Panc1 (cell line): ENCODE measurements at places on chromosomes 2 and 18. TPM values are rescaled to one million over a fixed set of nuclear protein-coding genes. Genes with fewer than 3 reads are reported as not detected.

Gene KIF1A
- 132 TPM for total RNA-seq

Gene IL36A
- total RNA-seq = not detected

Gene CCDC102B
- 0.92 TPM for total RNA-seq

Gene IGFBP2
- total RNA-seq = 54.8 TPM

Gene GULP1
- total RNA-seq = 51.5 TPM

Gene TGFA
- 1.7 TPM for total RNA-seq

Gene AQP12A
- total RNA-seq = not detected

Gene REG1B
- total RNA-seq = 2.0 TPM

Gene FZD7
- total RNA-seq = 38.1 TPM

Gene SERPINB10
- total RNA-seq = not detected

Gene HS6ST1
- total RNA-seq = 22.0 TPM

- peaks cover 19% of the 10 kb centered on the region; the same call in 1 of the 2 replicates for H3K36me3 ChIP-seq
- DNase-seq = no peak
- no peak overlapping the region for H3K4me3 ChIP-seq
- no peak overlapping the region for H3K27ac ChIP-seq
- H3K4me1 ChIP-seq = no peaks in the 10 kb centered on the region
- no peaks in the 10 kb centered on the region for H3K27me3 ChIP-seq
Observed at GRCh38 chr2:99424371-99424770, 65.4 kb downstream of the REV1 start.

GRCh38 chr2:219598308-219599078 lies 836 bp downstream of the STK11IP start:
- H3K36me3 ChIP-seq = peaks cover 4% of the 10 kb centered on the region
- peak overlapping the region; percentile 99 for H3K27ac ChIP-seq
- H3K4me3 ChIP-seq = peak overlapping the region; percentile 78
- DNase-seq = no peak
- no peaks in the 10 kb centered on the region for H3K27me3 ChIP-seq

DNA sequence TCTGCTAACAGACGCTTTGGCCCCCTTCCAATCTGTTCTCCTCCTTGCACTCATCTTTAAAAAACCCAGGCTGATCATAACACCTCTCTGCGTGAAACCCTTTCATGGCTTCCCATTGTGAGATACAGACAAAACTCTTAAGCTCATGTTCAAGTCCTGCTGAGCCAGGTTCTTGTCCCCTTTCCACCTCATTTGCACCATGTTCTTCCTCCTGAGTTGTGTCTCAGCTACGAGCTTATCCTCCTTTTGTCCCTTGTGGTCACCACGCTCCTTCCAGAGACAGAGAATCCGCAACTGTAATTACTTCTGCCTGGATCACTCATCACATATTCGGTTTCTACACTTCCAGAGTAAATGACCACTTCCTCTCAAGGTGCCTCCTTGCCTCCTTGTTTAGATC lies 238.8 kb downstream of the ACTR3 start:
- DNase-seq = no peak
- no peak overlapping the region for H3K4me3 ChIP-seq
- H3K27me3 ChIP-seq = no peaks in the 10 kb centered on the region
- H3K36me3 ChIP-seq = no peaks in the 10 kb centered on the region
- H3K4me1 ChIP-seq = no peaks in the 10 kb centered on the region

- DNase-seq = no peak
- no peaks in the 10 kb centered on the region for H3K27me3 ChIP-seq
- H3K36me3 ChIP-seq = peaks cover 5% of the 10 kb centered on the region; the same call in 1 of the 2 replicates
- peaks cover 94% of the 10 kb centered on the region for H3K4me1 ChIP-seq
- peak overlapping the region; percentile 100 for H3K27ac ChIP-seq
Observed at GRCh38 chr2:101119431-101119830, 31.8 kb downstream of the TBC1D8 start.

DNA sequence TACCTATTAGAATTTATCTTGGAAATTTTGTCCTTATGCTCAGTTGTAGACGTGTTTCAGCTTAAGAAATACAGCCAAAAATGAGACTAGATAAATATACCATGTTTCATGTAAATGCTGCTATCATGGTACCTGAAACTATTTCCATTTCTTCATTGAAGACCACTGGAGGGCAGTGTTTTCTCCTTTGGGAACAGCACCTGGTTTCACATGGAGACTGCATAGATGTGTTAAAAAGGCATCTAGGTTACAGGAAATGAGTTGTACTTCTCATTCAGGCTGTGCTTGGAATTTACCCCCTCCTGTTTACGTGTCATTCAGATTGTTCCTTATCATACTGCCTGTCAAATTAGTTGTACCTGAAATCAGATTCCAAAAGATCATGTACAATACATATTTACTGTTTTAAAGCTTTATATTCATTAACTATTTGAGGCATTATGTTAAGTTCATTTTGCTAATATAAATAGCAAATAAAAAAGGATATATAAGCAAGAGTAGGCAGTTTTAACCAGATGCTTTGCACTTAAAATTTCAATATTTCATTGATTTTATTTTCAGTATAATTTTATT lies 57.3 kb upstream of the PSMD14 start:
- H3K27ac ChIP-seq = no peak overlapping the region

DNA sequence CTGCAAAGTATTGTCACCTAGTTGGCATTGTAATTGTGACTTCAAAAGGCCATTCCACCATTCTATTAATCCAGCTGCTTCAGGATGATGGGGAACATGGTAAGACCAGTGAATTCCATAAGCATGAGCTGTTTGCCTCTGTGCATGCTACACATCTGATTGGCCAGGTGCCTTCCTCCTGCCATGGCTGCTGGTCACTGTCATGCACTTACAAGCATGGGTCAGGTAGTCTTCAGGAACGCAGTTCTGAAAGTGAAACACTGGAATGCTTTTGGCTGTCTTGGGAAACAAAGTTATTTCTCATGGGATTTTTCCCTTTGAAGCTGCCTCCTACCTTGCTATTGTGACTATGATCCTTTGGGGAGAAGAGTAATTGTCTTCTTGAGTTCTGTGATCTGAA lies 267.6 kb downstream of the GBX2 start:
- no peak overlapping the region for H3K4me3 ChIP-seq
- DNase-seq = no peak
- H3K27ac ChIP-seq = no peak overlapping the region
- H3K27me3 ChIP-seq = no peaks in the 10 kb centered on the region

- H3K4me1 ChIP-seq = no peaks in the 10 kb centered on the region; the same call in 1 of the 2 replicates
- no peak overlapping the region for H3K4me3 ChIP-seq
- DNase-seq = no peak
- no peaks in the 10 kb centered on the region for H3K27me3 ChIP-seq
- no peak overlapping the region for H3K27ac ChIP-seq
- no peaks in the 10 kb centered on the region for H3K36me3 ChIP-seq
Observed at GRCh38 chr2:177190941-177191340, 21.7 kb upstream of the HNRNPA3 start.

DNA sequence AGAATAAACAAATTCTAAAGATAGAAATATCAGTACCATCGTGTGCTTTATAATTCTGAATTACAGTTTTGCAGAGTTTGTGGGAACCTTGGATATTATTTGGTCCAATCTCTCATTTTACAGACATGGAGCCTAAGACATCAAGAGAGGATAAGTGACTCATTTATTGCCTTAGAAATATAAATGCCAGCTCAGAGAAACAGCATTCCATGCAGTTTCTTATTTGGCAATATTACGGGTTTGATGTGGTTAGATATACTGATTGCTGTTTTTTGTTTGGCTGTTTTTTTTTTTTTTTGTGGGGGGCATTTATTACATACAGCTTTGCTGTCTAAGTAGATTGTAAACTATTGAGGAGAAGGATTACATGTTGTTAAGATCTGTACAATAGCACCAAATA lies 1241.1 kb upstream of the LRRTM1 start:
- no peak overlapping the region for H3K4me3 ChIP-seq
- no peak overlapping the region for H3K27ac ChIP-seq
- H3K36me3 ChIP-seq = no peaks in the 10 kb centered on the region
- H3K27me3 ChIP-seq = no peaks in the 10 kb centered on the region

GRCh38 chr18:27198036-27198435 lies 12.9 kb upstream of the CHST9 start:
- no peaks in the 10 kb centered on the region for H3K36me3 ChIP-seq
- no peak for DNase-seq
- H3K4me1 ChIP-seq = no peaks in the 10 kb centered on the region

GRCh38 chr2:166494140-166494624 lies at the start of gene SCN7A:
Gene SCN7A (minus strand): TSS chr2:166494249. CDS start chr2:166477696, 16,553 bp downstream.
- H3K27ac ChIP-seq = no peak within 1 kb of the TSS
- no peaks in the 10 kb centered on the region for H3K36me3 ChIP-seq
- no peaks in the 10 kb centered on the region for H3K4me1 ChIP-seq
- H3K4me3 ChIP-seq = no peak within 1 kb of the TSS
- DNase-seq = no peak

DNA sequence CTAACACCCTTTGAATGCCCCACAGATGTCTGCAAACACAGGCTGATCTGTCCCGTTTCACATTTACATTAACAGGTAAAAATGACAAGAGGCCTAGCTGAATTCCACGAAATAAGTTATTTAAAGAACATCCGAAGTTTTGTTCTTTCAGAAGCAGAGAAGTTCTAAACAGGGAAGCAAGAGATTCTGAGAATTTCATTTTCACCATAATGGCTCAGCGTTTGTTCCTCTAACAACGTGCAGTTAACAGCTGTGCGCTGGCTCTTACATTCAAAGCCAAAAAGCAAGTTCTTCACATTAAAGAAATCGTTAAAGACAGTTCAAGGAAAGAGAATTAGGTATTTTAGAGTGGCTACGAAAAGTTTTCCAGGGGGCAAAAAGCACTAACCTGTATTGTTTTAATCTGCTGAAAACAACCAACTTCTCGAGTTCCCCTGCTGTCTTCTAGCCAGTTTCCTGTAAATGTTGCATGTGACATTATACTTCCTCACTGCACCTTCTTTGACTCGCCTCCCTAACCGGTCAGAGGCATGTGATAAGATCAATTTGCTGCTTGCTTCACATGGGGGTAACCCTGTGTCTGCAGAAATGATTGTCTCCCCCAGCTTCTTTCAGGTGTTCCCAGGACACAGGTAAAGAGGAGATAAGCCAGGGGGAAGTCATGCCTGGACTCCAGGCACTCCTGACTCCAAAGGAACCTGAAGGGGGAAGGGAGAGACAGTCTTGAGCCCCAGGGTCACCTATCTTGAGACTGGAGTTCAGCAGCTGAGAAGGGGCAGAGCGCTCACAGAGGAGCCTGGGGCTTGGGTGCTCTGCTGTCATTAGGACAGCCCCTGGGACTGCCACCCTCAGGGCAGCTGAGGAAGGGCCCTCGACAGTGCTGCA lies 36.8 kb upstream of the WIPF1 start:
- DNase-seq = no peak
- no peaks in the 10 kb centered on the region for H3K36me3 ChIP-seq
- no peak overlapping the region for H3K4me3 ChIP-seq
- no peaks in the 10 kb centered on the region for H3K27me3 ChIP-seq

DNA sequence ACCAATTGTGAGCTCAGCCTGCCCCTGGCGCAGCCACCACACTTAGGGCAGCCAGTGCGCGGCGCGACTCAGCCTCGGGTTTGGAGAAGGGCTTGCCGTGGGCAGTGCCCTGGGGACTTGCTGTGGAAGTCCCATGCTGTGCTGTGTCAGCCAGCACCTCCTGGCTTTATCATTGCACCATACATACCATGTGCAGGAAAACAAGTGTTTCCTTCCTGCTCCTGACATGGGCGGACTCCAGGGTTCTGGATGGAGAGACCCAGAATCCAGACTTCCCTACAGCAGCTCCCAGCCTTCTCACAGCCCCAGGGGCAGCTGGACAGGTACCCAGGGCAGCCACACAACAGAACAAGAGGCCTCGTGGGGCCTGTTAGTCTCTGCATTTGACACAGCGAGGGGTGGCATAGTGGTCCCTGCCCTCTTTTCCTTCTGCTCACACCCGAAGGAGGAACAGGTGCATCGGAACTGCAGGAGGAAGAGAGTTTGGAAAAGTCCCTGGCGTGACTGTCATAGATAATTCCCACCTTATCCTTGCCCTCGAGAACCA lies 54.2 kb downstream of the SDC1 start:
- no peaks in the 10 kb centered on the region for H3K36me3 ChIP-seq
- no peak for DNase-seq
- no peak overlapping the region for H3K27ac ChIP-seq

DNA sequence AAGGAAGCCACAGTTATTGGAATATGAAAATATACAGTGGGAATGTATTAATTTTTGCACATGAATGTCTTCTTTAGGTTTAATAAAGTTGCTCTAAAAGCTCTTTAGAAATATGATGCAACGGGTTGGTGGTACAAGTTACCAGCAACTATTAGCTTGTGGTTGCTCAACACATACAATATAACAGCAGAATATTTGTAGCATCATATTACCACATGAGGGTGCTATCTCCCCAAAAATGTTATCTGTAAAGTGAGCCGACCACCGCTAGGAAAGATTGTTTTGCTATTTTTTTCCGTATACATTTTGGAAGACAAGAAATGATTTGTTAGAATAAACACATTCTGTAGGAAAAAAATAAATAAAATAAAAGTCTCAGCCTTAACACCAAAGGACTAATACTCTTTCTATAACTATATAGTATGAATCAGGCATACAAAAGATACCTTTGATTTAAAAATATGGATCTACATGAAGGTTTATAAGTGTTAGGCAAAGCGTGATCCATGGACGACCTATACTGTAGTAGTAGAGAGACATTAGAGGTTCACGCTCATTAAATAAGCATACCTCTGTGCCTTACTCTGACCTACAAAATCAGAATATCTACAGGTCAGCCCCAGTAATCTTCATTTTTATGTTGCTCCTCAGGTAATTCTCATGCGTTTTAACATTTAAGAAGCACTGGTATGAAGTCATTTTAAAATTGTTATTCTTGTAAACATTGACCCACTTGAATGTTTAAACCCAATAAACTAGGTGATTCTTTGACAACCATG lies 1110.6 kb upstream of the ACVR2A start:
- H3K36me3 ChIP-seq = no peaks in the 10 kb centered on the region
- H3K4me1 ChIP-seq = no peaks in the 10 kb centered on the region
- no peak overlapping the region for H3K27ac ChIP-seq
- H3K27me3 ChIP-seq = no peaks in the 10 kb centered on the region
- peak; percentile 2 for DNase-seq

- no peak overlapping the region for H3K4me3 ChIP-seq
- H3K27ac ChIP-seq = no peak overlapping the region
- H3K4me1 ChIP-seq = no peaks in the 10 kb centered on the region
- DNase-seq = peak; percentile 27
- H3K36me3 ChIP-seq = no peaks in the 10 kb centered on the region
- no peaks in the 10 kb centered on the region for H3K27me3 ChIP-seq
Observed at GRCh38 chr2:79585701-79586433, 73.0 kb downstream of the CTNNA2 start.

- H3K27me3 ChIP-seq = no peaks in the 10 kb centered on the region
- no peak for DNase-seq
- H3K36me3 ChIP-seq = no peaks in the 10 kb centered on the region
- no peaks in the 10 kb centered on the region for H3K4me1 ChIP-seq
- no peak overlapping the region for H3K4me3 ChIP-seq
Observed at GRCh38 chr2:141856215-141856919, 274.4 kb downstream of the LRP1B start.
